ENCODE measurements at places on chromosomes 2 and 18.

- no peak for DNase-seq
These were observed 676 bp downstream of the KLHL23 start for GRCh38 chr2:169734169-169734847.

GRCh38 chr2:28539118-28539541, 43.3 kb downstream of the PLB1 start:
- DNase-seq: no peak

DNA sequence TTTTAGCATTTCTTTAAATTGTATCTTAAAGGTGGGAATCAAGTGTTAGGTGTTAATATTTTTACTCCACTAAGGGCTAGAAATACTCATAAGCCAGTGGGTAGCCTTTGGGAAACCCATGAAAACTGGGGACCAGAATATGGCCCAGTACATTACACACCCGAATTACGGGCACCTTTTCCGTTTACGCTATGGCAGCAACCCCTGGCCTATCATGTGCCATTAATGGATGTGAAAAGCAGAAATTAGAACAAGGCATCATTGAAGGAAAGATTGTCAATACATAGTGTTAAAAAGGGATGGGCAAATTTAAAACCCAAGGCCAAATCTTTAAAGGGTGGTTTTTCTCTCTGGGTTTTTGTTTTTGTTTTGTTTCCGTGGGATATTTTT, 781 bp downstream of the FARP2 start:
- no peak for DNase-seq

- no peak for DNase-seq
These were observed 24.4 kb upstream of the RAB31 start for GRCh38 chr18:9683418-9684396.

DNA sequence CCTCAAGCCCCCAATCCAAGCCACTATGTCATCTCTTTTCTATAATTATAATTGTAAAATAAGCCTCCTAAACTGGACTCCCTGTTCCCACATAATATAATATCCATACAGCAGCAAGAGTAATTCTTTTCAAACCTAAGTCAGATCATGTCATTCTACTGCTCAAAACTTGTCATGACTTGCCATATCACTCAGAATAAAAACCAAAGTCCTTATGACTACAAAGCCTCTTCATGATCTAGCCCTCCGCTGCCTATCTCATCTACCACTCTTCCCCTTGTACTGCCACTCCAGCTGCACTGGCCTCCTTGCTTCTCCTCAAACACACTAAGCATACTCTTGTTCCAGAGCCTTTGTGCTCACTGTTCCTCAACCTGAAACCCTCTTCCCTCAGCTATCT, 69.9 kb downstream of the MEMO1 start:
- DNase-seq: no peak

- DNase-seq: no peak
These were observed 190.2 kb downstream of the INHBB start for GRCh38 chr2:120536141-120536540.

DNA sequence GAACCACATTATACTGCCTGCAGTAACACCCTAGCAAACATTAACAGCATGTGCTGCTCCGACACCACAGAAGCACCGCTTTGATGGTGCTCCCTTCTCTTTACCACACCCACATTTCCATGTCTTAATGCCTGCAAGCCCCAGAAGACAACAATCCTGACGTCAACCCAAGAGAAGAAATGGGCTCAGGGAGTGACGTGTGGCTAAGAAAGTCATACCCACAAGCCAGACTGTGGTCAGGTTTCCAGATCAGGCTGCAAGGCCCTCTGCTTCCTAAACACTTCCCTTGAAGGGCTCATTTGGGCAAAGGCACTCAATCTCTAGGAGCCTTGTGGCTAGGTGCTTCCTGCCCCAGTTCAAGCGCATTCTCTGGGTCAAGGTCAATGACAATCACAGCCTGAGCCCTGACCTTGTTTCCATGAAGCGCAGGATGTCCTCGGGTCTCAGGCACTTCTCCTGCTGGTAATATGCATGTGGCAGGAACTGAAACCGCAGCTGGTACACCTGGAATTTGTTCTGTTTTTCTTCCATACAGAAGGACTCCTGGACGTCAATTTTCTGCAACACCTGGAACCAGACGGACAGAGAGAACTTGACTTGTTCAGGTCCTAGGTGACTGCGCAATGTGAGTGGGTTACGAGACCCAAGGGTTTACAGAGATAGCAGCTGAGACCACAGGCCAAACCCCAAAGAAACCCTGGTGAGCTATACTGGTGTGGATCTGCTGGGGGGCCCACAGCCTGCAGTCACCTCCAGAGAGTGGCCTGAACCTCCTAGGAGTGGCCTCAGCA, 67.2 kb downstream of the POLR1A start:
- DNase-seq: no peak

- peak; percentile 35 for DNase-seq
These were observed at the start of gene HOXD13 for GRCh38 chr2:176092270-176093144. Gene HOXD13, plus strand, starts transcription at chr2:176092721. Its CDS starts 170 bp downstream, at chr2:176092891.

DNA sequence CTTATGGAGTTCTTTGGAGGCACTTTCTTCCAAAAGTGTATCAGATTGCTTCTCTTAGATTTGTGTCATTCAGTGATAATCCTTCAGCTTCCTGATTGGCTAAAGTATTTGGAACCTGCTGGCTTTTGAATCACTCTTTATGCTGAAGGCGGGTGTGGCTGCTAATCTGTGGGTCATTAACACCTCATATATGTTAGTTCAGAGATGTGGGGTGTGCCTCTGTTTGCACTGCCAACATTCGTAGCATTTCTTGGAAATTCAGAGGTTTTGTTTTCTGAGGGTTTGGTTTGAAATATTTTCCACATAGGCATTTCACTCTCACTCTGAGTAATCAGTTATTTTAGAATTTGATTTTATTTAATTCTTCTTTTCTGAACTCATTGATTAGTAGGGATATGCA, 1604.4 kb upstream of the ACVR2A start:
- no peak for DNase-seq

- DNase-seq: no peak
These were observed 46.2 kb downstream of the HPCAL1 start for GRCh38 chr2:10348891-10349290.

GRCh38 chr2:85413592-85414420, 3.6 kb upstream of the CAPG start:
- no peak for DNase-seq

GRCh38 chr2:151908204-151908882, 80.1 kb upstream of the ARL5A start:
- DNase-seq: no peak

DNA sequence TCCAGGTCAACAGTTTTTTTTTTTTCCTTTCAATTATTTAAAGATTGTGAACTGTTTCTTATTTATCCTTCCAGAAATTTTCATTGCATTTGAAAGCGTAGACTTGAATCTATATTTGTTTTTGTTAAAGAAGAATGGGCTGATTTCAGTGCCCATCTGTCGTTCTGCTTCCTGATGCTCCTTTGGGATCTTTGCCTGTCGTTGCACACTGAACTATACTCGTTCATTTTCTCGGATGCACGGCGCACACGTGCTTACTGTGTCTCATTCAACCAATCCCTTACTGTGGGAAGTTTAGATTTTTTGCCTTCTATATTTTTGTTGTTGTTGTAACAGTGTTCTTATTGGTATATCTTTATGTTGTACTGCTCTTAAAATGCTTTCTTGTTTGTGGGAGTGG, 149.7 kb downstream of the VAPA start:
- DNase-seq: no peak

- no peak for DNase-seq
These were observed 430.9 kb upstream of the KCNH7 start for GRCh38 chr2:163269374-163270021.

DNA sequence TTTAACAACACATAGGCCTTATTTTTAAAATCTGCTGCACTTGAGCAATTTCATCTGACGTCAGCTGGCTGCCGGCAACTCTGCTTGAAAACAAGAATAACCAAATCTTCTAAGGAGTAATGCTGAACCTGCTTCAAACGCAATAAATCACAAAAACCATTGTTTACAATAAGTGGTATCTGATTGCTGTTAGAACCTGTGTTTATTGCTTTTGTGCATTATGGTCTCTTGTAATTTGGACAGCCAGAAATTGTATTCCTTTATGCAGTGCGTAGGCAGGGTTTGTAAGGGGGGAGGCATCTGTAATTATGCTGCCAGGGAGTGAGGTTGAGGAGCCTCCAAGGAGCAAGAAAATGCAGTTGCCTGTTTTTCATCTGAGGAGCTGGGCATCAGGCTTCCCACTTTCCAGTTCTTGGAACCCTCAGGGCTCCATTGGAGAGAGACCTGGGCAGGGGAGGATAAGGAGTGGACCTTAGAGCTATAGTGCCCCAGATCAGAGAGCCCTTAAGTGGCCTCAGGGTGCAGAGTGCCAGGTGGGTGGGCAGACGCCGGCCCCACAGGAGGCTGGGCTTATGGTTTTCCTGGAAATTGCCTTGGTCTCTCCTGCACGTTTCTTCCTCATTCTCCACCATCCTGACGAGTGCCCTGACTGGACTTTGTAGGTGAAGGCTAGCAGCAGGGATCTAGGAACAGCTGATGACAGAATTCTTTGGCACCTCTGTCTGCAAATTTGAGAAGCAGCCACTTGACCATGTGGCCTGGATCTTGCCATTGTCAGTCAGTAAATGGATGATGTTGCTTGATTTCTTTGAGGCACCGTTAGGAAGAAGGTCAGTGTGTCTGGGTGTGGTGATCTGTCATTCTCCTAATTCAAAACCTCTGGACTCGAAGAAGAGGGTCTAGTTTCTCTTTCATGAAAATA, 129.2 kb downstream of the KLHL29 start:
- DNase-seq: no peak

DNA sequence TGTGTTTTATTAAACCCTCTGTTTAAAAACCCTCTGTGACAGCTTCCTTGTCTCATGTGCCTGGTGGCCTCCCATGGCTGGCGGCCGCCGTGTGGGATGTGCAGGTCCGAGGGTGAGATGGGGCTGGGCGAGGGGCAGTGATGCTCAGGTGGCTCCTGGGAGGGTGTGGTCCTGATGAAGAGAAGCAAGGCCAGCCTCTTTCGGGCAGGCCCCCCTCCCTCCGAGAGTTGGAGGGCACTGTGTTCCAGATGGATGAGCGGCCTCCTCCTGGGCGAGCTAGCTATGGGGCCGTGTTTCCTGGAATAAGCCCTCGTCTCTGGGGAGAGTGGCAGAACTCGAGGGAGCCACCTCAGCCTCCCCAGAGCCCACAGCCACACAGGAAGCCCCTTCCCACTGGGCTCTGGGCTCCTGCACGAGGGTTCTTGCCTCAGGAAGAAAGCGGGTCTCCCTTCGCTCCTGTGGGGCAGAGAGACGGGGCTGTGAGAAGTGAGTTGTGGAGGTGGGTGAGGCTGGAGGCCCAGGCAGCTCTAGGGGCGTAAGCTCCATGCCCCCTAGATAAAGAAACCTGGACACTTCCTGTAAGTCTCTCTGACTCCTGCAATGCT, 72.1 kb downstream of the ASB1 start:
- no peak for DNase-seq

DNA sequence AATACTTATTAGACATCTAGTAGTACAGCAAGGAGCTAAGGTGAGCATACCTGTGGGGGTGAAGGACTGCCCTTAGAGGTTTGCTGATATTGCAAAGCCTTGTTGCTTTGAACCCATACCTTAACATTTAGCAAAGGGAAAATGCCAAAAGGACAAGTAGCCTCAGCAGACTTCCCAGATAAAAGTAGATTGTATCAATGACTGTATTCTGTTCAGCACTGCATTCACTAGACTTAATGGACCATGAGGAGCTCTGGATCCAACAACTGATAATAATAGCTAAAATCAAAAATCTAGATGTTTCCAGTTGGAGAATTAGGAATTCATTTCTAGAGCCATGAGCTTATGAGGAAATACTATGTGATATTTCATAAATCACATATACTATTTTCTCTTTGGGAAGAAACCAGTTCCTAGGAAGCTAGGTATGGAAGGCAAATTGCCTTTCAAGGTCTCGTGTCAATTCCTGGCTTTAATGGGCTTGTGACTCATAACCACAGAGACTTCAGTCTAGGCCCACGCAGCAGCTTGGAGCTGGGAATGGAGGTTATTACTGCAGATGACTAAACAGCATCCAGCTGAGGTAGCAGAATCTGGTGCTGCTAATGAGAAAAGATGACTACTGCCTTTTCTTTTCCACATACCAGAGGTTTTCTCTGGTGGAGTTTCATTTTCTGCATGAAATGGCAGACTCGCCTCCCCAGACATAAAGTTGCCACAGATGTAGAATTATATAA, 191.2 kb upstream of the NABP1 start:
- DNase-seq: no peak

DNA sequence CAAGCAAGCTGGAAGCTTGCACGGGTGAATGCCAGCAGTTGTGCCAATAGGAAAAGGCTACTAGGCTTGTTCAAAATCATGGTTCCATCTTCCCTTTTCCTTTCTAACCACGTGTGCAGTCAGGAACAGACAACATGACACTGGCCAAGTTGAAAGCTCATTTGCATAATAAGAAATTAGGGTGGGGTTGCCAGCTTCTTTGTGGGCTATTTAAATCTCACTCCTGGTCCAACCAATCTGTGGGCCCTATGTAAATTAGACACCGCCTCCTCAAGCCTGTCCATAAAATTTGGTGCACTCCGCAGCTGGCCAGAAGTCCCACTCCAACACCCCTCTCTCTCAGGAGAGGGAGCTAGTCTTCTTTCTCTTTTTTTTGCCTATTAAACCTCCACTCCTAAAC, 1948.4 kb upstream of the PIK3C3 start:
- DNase-seq: peak; percentile 15

GRCh38 chr2:157785866-157786662, 90.1 kb downstream of the ACVR1 start:
- no peak for DNase-seq

DNA sequence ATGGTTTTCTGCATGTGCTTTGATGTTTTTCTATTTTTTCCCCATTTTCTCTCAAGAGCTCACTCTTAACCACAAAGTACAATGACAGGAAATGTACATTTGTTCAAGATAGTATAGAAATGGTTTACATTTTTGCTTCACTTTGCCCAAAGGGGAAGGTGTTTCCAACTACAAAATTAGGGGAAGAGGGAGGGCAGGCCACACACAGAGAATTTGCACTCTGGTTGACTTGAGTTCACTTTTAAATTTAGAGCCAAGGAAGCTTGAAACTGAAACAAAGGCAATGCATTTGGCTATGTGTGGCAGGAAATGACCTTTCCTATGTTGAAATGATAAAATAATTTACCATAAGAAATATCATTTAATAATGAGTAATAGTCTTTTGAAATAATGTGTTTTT, 19.1 kb upstream of the VIT start:
- DNase-seq: no peak

DNA sequence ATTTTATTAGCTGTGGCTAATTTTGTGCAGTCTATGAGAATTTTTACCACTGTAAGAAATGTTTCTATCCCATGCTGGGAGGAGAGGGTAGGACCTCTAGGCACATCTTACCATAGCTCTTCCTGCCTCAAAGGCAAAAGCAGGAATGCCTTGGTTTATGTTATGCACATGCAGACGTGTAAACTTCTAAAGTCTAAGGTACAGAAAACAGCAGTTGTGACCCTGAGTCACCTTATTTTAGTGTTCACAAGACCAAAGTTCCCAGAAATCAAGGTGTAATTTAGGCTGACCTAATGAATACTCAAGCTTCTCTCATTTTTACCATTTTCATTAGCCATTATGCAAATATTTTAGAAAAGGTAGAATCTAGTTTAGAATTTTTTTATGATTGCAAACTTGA, 15.4 kb upstream of the WIPF1 start:
- no peak for DNase-seq

- DNase-seq: no peak
These were observed 129.7 kb downstream of the CCDC85A start for GRCh38 chr2:56313500-56313921.

GRCh38 chr2:191166111-191166755, 15.4 kb upstream of the STAT4 start:
- no peak for DNase-seq
